Endothelial cell of umbilical vein (primary cell): ENCODE measurements at places on chromosomes 2 and 18. TPM values are rescaled to one million over a fixed set of nuclear protein-coding genes. Genes with fewer than 3 reads are reported as not detected.

ZNF892 gene
- total RNA-seq, result 3.7 and 3.8 TPM in 2 replicates

- no peak for DNase-seq
Observed at GRCh38 chr18:23822590-23823385, 133.5 kb downstream of the LAMA3 start.

DNA sequence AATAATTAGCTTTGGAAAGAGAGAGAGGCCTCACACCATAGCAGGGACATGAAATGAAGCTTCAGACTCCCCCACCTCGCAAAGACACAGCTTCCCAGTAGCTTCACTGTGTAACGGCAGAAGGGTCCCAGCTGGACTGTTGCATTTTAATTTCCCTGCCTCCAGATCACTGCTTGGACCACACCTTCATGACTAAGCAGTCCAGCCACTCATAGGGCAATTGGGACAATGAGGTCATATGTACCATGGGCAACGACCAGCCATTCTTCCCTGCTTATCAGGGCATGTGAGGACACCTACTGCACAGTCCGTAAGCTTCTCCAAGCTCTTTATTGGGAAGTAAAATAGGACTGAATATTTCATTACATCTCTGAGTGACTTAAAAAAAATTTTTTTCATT is 183.0 kb downstream of the MREG start:
- DNase-seq, result peak; percentile 76

DNA sequence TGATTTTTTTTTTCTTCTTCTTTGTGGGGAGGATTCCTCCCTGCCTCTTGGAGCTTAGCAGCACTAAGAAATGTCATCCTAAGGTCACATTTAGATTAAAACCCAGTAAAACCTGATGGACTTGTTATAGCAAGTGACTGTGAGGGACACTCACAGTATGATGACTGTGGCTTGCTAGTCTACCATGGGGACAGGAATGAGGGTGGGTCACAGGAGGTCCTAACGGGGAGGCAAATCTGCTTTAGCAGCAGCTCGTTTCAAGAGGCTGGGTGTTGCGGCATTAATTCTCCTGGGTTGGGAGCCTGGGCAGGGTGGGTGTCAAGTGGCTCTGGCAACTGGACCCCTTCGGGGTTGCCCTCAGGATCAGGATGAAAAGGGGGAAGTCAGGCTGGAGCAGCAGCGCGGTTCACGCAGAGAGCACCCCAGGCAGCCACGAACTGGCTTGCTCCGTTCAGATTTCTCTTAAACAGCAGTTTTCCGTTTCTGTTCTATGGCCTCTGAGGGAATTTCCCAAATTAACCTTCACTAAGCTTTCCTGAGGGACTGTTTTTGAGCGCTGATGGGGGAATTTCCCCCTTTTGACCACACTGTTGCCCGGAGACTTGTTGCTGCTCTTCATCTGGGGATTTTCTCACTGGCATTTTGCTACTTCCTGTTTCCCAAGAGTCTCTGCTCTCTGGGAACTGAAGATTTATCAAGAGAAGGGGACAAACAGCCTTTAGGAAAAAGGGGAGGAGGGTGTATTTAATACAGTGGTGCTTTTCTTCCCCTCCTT is 59.8 kb upstream of the PELI1 start:
- DNase-seq, result peak; percentile 62

- no peak for DNase-seq
Observed at GRCh38 chr2:232418466-232419244, 12.0 kb downstream of the ALPG start.

DNA sequence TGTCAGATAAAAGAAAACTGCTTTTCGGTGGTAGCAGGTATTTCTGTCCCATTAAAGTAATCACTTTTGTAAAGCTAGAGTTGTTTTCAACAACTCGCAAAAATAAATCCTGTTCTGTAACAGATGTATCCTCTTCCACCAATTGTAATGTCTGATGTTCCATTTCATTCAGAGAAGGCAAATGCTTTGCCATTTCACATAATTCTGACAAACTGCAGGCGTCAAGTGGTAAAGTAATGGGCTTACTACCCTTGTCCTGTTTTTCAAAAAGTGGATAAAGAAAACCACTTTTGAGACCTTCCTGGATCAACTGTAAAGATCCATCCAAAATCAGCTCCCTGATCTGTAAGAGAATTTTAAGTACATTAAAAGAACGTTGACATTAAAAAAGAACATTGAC is 16.6 kb downstream of the METTL4 start:
- DNase-seq, result peak; percentile 28

MZT2B gene
- 337 and 364 TPM in 2 replicates for total RNA-seq

DNA sequence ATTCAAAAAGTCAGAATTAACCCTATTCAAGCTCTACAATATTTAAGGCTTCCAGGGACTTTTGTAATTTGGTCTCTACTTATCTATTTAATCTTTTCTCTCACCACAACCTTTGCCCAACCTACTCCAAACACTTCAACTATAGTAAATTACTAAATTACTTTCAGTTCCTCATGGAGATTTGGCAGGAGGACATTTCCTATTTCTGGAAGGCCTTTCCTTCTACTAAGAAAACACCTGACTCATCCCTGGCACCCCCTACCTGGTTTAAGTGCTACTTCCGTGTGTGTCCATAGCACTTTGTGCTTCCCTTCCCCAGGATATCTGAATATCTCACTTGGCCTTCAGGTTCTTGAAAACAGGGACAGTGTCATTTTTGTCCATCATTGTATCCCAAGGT is 96.3 kb downstream of the UPP2 start:
- no peak for DNase-seq

GRCh38 chr18:46314011-46314410 is 209.8 kb downstream of the HAUS1 start:
- no peak for DNase-seq

CRACDL gene
- total RNA-seq, result 3.8 and 6.3 TPM in 2 replicates

GRCh38 chr2:16475986-16476567 is 189.6 kb downstream of the CYRIA start:
- DNase-seq, result no peak

GRCh38 chr18:55579501-55580270 is 8.3 kb downstream of the TCF4 start:
- no peak for DNase-seq

DNA sequence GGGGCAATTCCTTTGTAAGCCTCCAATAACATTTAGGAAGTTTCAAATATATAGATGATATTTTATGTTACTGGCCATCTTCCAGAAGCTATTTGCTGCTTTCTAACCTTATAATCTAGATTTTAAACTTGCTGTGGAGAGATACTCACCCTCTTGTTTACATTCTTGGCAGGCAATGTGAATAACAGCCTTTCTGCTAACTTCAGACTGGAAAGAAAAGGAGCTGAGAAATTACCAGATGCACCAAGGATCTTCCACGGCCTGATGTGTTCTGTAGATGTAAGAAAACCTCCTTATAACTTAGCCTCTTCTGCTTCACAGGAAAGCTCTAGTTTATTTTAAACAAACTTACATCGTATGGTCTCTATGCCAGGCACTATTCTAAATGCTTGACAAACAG is 16.7 kb downstream of the REG1B start:
- no peak for DNase-seq

DNA sequence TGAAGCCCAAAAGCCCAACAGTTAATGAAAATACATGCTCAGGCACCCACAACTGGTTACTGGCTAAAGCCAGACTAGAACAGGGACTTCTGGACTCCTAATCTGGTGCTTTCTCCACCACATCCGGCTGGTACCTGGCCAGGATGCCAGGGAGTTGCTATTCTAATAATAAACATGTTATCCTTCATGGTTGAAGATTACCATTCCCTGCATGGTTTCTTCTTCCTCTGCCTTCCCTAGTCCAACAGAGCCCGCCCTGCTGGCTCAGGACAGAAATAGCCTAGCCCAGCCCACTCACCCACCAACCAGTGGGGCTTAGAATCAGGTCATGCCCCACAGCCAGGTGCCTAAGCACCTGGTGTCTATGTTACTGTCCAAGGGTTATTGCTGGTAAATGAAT is 184.2 kb downstream of the TMEM247 start:
- no peak for DNase-seq

ANO7 gene
- 2.5 and 2.8 TPM in 2 replicates for total RNA-seq

MARCHF4 gene
- total RNA-seq, result 21.5 and 25.2 TPM in 2 replicates

GRCh38 chr18:12744103-12744502 is 41.3 kb downstream of the PSMG2 start:
- DNase-seq, result peak; percentile 79

SMCHD1 gene
- total RNA-seq, result 36.2 and 39.9 TPM in 2 replicates

DNA sequence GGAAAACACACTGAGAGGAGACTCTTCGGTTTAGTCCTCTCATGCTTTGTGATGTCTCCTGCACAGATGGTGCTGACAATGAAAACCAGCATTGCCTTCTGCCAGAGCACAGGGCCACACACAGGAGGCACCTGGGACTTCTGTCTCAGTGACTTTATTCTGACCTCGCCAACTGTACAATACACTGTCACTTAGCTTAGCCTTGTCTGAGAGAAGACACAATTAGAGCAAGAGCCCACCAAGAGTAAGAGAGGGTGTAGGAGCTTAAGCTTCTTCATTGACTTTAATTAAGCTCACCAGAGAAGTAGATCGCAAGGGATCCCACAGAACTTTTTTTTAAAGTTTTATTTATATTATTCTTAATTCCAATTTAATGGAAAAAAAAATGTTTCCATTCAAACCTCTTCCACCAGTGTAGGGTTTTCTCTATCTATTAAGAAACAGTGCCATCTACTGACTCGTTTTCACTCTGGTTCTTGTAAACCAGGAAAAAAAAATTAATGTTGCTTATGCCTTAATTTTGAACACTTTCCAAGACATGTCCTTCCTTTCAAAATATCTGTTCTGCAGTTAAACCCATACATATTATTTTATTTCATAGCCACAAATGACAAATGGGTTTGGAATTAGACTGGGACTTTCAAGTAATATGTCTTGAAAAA is 42.4 kb upstream of the DDX18 start:
- DNase-seq, result peak; percentile 15

DNA sequence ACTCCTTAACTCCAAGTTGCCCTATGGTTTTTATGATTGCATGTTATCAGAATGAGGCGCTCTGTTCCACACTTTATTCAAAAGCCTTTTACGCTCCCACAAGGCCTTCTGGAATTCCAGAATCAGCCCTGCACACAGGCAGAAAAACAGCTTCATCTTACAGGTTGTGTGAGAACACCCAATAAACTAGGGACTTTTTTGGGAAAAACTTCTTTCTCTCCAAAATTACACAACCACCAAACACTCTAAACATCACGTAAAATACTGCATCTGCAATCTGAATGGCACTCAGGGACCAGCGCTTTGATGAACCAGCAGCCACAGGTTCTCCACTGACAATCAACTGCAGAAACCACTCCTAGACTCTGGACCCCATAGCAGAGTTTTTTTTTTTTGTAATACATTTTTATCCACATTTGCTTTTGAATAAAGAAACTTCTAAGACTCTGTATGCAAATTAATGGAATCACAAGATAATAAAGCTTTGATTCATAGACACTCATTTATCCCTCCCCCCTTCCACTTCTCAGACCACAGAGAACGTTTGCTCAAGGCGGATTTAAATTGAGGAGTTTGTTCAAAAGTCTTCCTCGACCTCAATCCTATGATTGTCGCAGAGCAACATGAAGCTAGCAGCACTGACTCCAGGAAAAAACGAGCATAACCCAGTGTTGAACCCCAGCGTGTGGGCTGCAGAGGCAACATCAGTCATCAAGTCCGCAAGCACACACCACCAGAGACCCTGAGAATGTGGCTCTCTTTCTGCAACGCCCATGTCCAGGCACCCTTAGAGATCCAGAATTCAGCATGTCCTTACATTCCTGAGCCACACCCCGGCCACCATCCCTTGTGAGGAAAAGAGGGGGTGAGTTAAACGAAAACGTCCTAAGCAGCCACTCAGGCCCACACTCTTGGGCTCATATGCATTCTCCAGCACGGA is 116.5 kb downstream of the MBP start:
- DNase-seq, result no peak

IL36G gene
- not detected in 2 replicates for total RNA-seq

- DNase-seq, result no peak
Observed at GRCh38 chr2:153311432-153311831, 167.1 kb downstream of the RPRM start.
